ENCODE measurements at places on chromosomes 4 and X.

DNA sequence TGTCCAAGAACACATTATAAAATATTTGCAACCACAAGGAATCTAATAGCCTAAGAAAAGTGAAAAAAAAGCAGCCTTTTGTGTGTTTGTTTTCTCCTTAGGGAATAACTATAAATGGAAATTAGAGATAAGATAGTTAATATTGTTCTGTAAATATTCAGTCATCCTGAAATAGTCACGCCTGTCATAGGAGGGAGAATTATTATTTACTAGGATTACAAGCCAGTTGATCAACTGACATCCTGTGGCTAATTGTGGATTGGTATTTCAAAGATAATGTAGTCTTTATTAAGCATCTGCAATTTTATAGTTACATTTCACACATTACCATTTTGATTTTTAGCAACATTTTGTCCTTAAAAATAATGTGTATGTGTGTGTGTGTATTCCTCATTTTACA lies 118.6 kb downstream of the CCSER1 start:
- H3K27ac ChIP-seq, result no peak overlapping the region
- DNase-seq, result no peak
- H3K36me3 ChIP-seq, result no peaks in the 10 kb centered on the region
- no peaks in the 10 kb centered on the region for H3K4me1 ChIP-seq
- no peak overlapping the region for H3K4me3 ChIP-seq

DNA sequence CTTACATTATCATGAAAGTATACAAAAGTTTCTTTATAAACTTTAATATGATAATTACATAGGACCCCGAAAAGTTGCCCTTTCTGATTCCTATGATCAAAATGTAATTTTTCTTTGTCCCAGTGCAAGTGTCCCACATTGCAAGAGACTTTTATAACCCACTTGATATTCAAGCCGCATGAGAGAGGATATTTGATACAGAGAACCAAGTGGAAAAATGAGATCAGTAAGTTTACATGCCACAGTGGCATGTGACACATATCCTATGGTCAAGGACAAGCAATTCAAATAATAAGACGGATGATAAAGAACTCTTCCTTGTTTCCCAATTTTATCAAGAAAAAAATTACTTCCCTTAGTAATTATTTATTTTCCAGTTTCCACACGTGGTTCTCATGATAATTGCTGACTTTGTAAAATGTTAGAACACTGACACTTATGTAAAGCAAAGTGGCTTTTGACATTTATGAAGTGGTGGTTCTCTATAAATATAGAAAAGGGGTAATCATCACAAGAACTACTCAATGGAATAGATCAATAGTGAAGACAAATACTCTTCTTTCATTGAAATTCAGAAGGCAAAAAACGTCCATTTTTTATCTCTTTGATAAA lies 273.7 kb upstream of the NOCT start:
- H3K36me3 ChIP-seq, result peaks cover 2% of the 10 kb centered on the region
- no peak for DNase-seq
- H3K4me1 ChIP-seq, result no peaks in the 10 kb centered on the region

DNA sequence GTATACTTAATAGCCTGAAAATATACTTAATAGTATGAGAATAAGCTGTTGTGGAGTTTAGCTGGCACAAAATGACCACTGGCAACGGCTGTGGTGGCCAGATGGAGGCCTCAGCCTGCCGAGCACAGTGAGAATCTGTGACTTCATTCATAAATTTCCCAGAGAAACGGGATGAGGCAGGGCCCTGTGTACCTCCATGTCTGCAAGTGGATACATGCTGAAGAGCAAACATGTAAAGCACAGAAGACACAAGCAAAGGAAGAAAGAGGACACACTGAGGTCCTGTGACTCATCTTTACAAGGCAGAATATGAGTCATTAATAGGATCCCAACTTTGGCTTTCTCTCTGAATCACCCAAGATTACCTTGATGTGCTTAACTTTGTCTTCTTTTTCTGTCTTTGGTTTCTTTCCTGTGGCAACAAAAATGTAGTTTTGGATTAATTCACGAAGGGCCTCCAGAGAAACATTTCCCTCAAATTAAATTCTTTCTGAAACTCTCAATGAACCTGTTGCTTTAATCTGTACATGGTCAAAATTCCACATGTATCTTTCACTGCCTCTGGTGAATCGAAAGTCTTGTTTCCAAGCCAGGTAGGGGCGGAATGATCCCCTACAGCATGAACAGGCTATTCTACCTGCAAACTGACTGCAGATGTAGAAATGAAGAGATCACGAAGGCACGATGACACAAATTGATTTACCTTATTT lies 56.4 kb downstream of the IRF2 start:
- H3K36me3 ChIP-seq, result peaks cover 43% of the 10 kb centered on the region
- H3K4me3 ChIP-seq, result peak overlapping the region; percentile 75
- peaks cover 87% of the 10 kb centered on the region for H3K4me1 ChIP-seq
- H3K27ac ChIP-seq, result peak overlapping the region; percentile 94
- peak; percentile 16 for DNase-seq

GRCh38 chr4:3387943-3388361 lies 53.8 kb upstream of the HGFAC start:
- peaks cover 4% of the 10 kb centered on the region for H3K27me3 ChIP-seq
- no peaks in the 10 kb centered on the region for H3K36me3 ChIP-seq
- H3K4me1 ChIP-seq, result peaks cover 13% of the 10 kb centered on the region
